ENCODE measurements at places on chromosomes 6 and 20.

- DNase-seq, result no peak
These were observed 109.9 kb downstream of the CD2AP start for GRCh38 chr6:47587493-47587892.

GRCh38 chr6:155419161-155419560 lies 36.5 kb downstream of the NOX3 start:
- DNase-seq, result no peak

DNA sequence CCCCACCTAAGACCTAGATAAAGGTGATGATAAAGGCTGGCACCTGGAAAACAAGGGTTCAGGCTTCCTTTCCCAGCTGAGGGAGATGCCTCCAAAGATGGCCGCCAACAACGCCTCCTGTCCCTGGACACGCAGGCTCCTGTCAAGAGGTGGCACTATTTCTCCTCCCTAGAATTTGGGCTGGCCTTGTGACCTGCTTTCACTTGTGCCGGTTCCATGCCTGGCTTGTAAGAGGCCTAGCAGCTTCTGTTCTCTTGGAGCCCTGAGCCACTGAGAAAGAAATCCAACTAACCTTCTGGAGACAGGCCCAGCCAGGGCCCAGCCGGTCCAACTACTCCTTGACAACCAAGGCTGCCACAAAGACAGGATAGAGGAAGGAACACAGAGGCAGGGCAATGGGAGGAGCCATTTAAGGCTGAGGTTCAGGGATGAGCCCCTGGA lies 60.2 kb upstream of the RALY start:
- DNase-seq, result peak; percentile 74

GRCh38 chr6:15914553-15914952 lies 214.3 kb upstream of the MYLIP start:
- DNase-seq, result no peak

GRCh38 chr6:69887026-69887425 lies 20.7 kb downstream of the COL19A1 start:
- no peak for DNase-seq

- DNase-seq, result peak; percentile 22
These were observed 73.3 kb upstream of the TOP1 start for GRCh38 chr20:40955326-40955725.

DNA sequence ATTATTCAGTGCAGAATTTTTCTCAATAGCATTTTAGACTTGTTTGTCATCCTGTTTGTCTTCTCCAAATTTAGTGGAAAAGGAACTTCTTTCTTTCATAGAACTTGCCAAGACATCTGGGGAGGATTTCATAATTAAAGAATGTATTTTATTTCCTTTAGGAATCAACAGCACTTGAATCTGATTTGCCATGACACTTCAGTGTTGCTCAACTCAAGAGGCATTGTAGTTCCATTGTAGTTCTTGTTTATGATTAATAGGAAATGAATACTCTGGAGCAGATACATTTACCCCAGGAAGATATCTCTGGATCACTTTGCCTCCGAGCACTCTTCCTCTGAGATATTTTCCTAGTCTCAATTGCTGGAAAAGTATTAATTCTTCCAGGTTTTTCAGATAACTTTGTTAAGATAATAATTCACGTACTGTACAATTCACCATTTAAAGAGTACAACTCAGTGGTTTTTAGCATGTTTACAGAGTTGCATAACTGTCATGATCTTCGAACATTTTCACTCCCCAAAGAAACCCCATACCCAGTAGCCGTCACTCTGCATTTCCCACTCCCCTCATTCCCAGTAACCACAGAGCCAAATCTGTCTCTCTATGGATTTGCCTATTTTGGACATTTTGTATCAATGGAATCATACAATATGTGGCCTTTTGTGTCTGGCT lies 29.7 kb downstream of the AKAP12 start:
- DNase-seq, result no peak

DNA sequence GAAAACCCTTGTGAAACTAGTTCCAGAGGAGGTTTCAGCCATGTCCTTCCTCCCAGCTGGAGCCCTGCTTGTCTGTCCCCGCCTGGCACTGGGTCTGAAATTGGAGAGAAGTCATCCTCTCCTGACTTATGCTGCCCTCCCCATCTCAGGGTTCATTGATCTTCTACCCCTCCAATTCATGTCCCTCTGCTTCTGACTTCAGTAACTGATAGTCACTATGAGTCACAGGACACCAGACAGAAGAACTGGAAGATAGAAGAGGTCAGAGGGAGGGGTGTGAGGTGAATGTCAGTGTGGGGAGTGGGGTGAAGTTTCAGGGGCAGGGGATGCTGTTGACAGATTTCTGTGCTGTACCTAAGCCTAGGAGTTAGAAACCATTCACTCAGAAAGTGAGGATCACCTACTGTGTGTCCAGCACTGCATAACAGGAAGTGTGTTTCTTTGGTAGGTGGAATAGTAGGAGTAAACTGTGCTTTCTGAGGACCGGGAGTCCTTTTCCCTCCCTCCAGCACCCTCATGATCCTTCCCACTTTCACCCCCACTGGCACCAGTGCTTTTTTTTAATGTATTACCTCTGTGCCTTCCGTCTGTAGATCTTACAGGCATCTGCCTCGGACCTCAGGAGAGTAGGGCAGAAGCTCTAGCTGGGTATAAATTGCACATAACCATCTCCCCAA lies 627 bp upstream of the RPP21 start:
- DNase-seq, result no peak

GRCh38 chr6:36962874-36963273 lies 8.3 kb downstream of the PI16 start:
- DNase-seq, result peak; percentile 88

- DNase-seq, result no peak
These were observed 275.1 kb upstream of the SGK1 start for GRCh38 chr6:134593024-134593423.

GRCh38 chr6:148855744-148856143 lies 108.9 kb downstream of the UST start:
- DNase-seq, result no peak

DNA sequence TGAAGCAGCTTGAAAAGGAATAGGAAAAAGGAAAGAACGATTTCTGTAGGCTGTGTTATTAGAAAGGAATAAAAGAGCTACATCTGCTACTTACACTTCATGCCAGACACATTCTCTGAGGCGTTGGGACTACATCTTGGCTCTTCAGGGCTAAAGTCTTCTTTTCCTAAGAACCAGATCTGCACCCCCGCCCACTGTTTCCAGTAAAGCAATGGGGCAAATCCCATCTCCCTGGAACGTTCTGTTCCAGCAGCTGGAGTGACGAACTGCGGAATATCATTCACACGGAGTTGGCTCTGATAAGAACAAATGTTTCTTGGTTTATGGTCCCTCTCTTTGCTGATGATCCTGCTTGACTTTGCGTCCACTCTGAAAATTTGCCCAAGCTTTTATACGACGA lies 26.9 kb downstream of the FAM50B start:
- no peak for DNase-seq

DNA sequence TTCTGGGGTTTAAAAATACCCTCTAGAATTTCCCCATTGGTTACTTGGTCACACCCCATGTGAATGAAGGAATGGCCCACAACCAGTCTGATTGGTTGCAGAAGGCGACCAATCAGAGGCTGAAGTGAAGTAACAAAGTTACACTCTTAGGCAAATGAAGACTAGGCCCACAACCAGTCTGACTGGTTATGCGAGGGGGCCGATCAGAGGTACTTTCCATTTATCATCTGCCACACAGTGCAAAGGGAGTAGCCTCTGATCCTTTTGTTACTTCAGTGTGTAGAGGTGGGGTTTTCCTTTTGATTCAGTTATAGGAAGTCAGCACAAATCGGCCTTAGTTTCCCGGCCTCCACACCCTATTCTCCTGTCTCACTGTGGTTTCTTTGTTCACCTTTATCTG lies 61.2 kb upstream of the SGK1 start:
- DNase-seq, result no peak

DNA sequence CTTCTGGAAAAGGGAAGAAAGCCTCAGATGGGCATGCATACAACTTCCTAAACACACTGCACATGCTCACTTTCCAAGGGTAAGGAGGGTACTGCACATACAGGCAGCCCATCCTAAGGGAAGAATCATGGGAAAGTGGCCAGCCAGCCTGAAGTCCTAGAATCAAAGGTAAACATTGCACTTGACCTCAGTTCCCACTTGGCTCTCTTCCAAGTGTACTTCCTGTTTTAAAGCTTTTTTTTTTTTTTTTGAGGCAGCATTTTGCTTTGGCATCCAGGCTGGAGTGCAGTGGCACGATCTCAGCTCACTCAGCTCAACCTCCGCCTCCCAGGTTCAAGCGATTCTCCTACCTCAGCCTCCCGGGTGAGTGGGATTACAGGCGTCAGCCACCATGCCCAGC lies 225.3 kb upstream of the EPHA7 start:
- no peak for DNase-seq

- DNase-seq, result no peak
These were observed 4.5 kb downstream of the SNAI1 start for GRCh38 chr20:49987015-49987867.

GRCh38 chr6:128731249-128732165 lies 151.4 kb upstream of the LAMA2 start:
- no peak for DNase-seq

- DNase-seq, result no peak
These were observed 668.2 kb upstream of the MARCKS start for GRCh38 chr6:113188962-113189361.

GRCh38 chr6:20866036-20866435 lies 331.8 kb downstream of the CDKAL1 start:
- no peak for DNase-seq

- DNase-seq, result no peak
These were observed 86.6 kb downstream of the TRDN start for GRCh38 chr6:123550052-123550617.

GRCh38 chr6:157989541-157990289 lies 8.1 kb downstream of the SYNJ2 start:
- peak; percentile 48 for DNase-seq

DNA sequence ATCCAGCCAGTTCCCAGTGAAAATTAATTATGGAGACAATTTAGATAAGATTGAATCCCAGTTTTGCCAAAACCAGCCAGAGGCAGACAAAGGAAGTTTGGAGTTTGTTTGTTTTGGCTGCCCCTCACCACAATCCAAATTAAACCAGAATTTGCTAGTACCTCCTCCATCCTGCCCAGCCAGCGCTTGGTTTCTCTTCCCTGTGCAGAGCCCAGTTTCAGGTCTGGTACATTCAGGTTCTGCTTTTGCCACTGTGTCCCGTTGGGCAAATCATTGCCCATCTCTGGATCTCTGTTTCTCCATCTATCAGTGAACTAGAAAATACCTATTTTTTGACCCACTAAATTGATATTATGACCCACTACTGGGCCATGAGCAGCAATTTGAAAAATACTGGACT lies 26.4 kb downstream of the FOXP4 start:
- DNase-seq, result no peak

DNA sequence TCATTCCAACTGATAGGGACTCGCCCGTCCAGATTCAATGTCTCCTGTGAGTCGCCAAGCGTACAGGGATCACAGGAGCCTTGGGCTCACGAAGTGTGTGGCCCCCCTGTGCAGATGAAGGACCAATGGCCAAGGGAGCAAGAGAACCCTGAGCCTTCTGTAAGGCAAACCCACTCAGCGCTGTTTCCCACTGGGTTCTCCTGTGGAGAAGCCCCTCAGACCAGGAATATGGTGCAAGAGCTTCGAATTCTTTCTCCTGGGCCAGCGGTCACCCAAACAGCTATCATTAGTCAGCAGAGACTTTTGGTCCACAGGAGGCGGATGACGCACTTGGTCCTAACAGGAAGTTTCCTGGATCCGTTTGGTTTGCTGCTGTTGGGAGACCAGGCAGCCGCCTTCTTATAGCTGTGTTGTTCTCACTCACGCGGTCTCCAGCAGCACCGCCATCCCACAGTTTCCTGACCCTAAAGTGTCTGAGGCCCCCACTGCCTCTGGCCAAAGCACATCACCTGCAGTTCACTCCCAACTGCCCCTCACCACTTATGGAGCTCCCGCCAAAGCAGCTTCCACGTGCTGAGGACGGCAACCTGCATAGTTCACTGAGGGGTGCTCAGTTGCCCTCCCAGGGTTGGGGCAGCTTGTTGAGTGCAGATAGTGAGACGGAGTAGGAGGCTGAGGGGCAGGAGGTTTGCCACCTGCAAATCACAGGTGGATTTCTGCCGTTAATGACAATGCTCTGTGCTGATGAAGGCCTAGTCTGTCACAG lies 268.6 kb downstream of the ERMARD start:
- no peak for DNase-seq

DNA sequence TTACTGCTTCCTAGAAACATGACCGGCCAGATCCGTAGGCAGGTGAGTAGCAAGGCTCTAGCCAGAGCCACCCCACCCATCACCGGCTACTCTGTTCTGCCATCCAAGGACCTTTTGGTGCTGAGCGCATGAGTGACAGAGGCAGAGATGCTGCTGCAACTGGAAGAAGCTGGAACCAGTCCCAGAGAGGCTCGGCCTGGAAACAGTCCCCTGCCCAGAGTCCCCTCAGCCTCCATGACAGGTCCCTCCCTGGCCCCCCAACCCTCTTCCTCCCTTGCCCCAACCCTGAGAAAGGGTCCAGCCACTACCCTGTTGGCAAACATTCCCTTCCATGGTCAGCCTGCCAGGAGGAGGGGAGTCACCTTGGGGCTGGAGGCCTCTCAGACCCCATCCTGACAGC lies 31.9 kb downstream of the BPIFB4 start:
- DNase-seq, result no peak

GRCh38 chr20:62901891-62902290 lies 24.4 kb downstream of the DIDO1 start:
- DNase-seq, result no peak

DNA sequence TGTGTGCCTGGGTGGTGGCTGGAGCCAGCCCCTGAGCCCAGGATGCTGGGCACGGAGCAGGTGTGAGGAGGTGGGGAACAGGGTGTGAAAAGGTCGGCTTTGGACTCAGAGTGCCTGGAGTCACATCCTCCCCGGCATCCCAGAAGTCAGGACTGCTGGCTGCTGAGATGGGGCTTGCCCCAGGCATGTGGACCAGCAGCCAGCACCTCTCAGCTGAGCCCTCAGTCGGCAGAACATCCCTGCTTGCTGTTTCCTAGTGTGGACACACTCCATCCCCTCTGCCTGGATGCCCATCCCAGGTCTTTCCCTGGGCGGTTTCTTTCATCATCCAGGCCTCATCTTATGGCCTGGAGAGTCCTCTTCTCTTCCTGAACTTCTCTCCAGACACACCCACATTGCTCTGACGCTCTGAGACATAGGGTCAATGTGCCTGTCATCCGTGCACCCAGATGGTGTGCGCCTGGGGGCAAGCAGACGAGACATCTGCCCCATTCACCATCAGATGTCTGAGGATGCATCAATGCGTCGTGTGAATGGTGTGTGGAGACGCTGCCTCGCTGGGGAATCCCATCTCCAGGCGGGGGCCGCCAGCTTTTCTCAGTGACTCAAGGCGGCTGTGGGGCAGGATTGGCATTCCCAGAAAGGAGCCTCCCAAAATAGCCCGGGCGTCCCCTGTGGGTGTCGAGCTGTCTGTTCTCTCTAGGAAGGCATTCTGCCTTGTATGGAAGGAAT lies 104.2 kb downstream of the SYCP2 start:
- DNase-seq, result peak; percentile 35

DNA sequence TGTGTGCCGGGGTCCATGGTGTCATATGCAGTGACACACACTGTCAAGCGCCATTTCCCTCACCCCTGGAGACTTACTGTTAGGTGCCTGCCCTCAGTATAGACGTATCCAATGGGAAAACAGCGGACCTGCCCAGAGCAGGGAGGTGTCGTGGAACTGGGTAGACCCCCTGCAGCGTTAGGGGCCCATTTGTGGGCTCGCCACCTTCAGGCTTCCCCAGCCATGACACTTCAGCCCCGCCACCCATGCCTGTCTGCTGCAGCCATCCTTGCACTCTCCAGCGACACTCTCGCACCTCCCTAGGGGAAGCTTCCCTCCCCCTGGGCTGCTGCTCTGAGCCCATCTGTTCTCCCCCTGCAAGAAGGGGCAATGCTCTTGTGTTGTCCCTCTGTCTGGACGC lies 43.2 kb downstream of the STK35 start:
- DNase-seq, result no peak

GRCh38 chr20:33147299-33147698 lies 20.7 kb upstream of the BPIFA2 start:
- no peak for DNase-seq
